MCF 10A (cell line): ENCODE measurements at places on chromosomes 1 and 21. TPM values are rescaled to one million over a fixed set of nuclear protein-coding genes. Genes with fewer than 3 reads are reported as not detected.

DNA sequence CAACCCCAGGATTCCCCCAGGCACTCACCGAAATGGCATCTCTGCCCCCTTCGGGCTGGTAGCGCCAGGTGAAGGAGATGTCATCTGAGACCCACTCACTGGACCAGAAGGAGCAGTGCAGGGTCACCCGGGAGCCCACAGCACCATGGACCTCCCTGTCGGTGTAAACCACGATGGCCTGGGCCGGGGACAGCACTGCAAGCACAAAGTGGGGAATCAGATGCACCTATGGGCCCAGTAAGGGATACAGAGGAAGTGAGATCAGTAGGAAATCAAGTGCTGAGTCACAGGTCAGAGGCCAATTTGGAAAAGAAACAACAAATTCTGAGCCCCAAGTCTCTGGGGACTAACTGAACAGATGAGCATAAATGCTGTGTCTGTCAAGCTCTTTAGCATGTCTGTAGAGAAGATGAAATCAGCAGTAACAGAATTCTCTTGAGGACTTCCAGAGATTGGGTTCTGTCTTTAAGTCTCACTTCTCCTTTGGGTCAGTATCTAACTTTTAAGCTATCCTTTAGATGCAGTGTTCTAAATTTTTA, 2.5 kb downstream of the MPZ start:
- DNase-seq, result peak; percentile 35

GRCh38 chr1:76256289-76257223, 182.0 kb downstream of the ST6GALNAC3 start:
- no peak for DNase-seq

- DNase-seq, result no peak
Observed at GRCh38 chr1:88052167-88052566, 631.9 kb upstream of the PKN2 start.

- no peak for DNase-seq
Observed at GRCh38 chr1:41629141-41629540, 144.7 kb upstream of the EDN2 start.

- DNase-seq, result peak; percentile 74
Observed at GRCh38 chr1:40802078-40802741, 18.6 kb downstream of the KCNQ4 start.

DNA sequence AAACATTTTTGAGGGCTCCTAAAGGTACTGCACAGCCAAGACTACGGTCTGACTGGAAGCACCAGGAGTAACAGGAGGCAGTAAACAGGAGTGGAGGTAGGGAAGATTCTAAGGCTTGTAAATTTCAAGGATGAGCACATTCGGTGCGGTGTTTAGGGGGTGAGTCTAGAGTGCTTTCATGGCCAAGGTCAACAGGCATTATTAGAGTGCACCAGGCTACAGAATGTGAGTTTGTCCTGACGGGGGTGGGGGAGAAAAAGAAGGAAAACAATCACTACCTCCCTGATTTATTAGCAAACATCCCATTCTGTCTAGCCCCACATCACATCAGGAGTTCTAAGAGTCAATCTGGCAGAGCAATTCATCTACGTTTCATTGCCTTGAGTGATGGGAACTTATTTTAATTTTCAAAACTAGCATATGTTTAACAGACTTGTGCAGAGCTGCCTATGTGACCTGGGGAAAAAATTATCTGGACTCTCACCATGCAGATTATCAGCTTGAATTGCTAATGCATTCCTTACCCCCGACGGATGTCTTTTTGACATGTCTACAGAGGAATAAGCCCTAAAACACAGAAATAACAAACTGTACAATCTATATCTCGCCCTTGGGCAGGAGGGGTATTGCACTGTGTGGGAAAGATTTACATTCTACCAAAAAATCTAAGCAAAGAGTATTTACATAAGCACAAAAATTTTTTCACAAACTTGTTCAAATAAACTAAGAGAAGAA, 45.0 kb downstream of the APP start:
- no peak for DNase-seq

- DNase-seq, result no peak
Observed at GRCh38 chr1:11513681-11514080, 34.7 kb downstream of the DISP3 start.

GRCh38 chr21:33660406-33660805, 18.1 kb downstream of the ITSN1 start:
- DNase-seq, result no peak

DNA sequence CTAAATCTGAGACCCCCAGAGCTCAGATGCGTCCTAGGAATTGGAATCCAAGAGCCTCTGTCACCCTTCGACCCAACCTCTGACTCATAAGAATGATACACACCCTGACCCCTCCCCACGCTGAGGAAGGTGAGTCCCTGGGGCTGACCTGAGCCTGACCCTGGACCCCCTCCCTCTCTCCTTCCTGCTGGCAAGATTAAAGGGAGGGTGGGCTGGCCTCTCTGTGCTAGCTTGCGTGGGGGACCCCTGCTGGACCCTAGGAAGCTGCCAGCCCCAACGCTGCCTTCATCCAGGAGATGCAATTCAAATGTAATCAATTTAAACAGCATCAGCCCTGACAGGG, 627 bp downstream of the PLEKHA6 start:
- DNase-seq, result no peak

GRCh38 chr1:41842993-41843755, 75.5 kb downstream of the HIVEP3 start:
- DNase-seq, result no peak

DNA sequence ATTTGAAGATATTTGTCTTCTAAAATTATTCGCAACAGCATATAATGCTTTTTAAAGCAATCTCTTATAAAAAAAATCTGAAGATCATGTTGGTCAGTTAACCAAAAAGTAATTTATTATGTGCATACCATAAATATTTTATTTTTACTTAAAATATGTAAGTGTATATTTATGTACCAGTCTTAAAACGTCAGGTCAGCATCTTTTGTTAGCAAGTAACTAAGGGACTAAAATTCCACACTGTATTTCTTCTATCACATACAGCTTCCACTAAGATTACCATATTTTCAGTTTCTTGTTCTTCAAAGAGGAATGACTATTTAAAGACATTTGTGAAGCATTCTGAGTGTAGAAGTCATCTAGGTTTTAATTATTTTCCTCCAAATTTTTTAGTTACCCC, 19.6 kb downstream of the NEGR1 start:
- no peak for DNase-seq

DNA sequence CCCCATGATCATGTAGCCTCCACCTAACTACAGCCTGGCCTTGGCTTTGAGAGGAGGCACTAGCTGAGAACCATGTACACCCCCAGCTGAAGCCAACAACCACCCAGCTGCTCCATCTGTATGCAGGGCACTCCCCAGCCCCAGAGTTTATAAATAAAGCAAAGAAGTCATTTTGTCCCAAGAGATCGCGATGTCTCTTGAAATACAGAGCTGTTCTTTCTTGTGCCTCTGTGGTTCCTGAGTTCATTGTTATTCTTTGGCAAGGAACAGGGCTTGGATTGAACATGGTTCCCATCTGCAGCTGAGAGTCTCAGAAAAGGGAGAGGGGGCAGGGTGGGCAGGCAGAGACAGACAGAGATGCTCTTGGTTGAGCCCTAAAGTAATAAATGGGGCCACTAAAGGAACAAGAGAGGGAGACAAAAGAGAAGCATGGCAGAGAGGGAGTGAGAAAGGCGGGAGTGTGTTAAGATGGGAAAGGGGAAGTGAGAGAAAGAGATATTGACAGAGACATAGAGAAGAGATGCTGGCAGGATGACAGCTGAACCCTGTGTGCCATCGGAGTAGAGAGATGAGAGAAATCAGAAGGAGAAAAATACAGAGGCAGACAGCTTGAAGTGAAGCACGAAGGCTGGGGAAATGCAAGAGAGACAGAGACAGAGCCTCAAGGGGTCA, 63.3 kb downstream of the TNR start:
- no peak for DNase-seq

GRCh38 chr1:23548704-23549143, 10.6 kb downstream of the ID3 start:
- DNase-seq, result no peak

Gene PROX1
- total RNA-seq, result 0.61 TPM in 2 replicates

Gene CYP4X1
- total RNA-seq, result 0.81 and 1.2 TPM in 2 replicates

Gene HSD3B1
- total RNA-seq, result not detected in 2 replicates

Gene CFHR5
- total RNA-seq, result not detected in 2 replicates

Gene GBP7
- total RNA-seq, result not detected in 2 replicates

Gene ALPL
- total RNA-seq, result not detected in 2 replicates

Gene PDPN
- 30.7 and 35.1 TPM in 2 replicates for total RNA-seq

Gene TENT5C
- total RNA-seq, result 0.05 TPM in 1 of 2 replicates, not detected in the other

Gene KLF17
- not detected in 2 replicates for total RNA-seq
